ENCODE measurements at places on chromosomes 11 and 22. TPM values are rescaled to one million over a fixed set of nuclear protein-coding genes. Genes with fewer than 3 reads are reported as not detected.

Gene FOLR1
- 0.26 TPM for polyA plus RNA-seq

Gene CAPN5
- 27.8 TPM for polyA plus RNA-seq

Gene KRTAP5-8
- polyA plus RNA-seq, result 0.07 TPM

Gene NDUFS8
- polyA plus RNA-seq, result 131 TPM

Gene TEAD1
- 11.2 TPM for polyA plus RNA-seq

Gene VWA5A
- polyA plus RNA-seq, result 6.6 TPM

Gene IGLL1
- not detected for polyA plus RNA-seq

Gene MYRF
- polyA plus RNA-seq, result 0.18 TPM

Gene CD248
- polyA plus RNA-seq, result 1.4 TPM

Gene DEUP1
- polyA plus RNA-seq, result not detected

Gene NEFH
- polyA plus RNA-seq, result 0.16 TPM

Gene KRTAP5-7
- 0.20 TPM for polyA plus RNA-seq
